ENCODE measurements at places on chromosomes 12 and 14. TPM values are rescaled to one million over a fixed set of nuclear protein-coding genes. Genes with fewer than 3 reads are reported as not detected.

- peak; percentile 100 for DNase-seq
Measured at GRCh38 chr12:99067171-99067785, 422.2 kb downstream of the APAF1 start.

Gene NYNRIN
- total RNA-seq, result 19.7 TPM

Gene ATF1
- total RNA-seq, result 31.8 TPM

Gene DGKA
- total RNA-seq, result 9.7 TPM

DNA sequence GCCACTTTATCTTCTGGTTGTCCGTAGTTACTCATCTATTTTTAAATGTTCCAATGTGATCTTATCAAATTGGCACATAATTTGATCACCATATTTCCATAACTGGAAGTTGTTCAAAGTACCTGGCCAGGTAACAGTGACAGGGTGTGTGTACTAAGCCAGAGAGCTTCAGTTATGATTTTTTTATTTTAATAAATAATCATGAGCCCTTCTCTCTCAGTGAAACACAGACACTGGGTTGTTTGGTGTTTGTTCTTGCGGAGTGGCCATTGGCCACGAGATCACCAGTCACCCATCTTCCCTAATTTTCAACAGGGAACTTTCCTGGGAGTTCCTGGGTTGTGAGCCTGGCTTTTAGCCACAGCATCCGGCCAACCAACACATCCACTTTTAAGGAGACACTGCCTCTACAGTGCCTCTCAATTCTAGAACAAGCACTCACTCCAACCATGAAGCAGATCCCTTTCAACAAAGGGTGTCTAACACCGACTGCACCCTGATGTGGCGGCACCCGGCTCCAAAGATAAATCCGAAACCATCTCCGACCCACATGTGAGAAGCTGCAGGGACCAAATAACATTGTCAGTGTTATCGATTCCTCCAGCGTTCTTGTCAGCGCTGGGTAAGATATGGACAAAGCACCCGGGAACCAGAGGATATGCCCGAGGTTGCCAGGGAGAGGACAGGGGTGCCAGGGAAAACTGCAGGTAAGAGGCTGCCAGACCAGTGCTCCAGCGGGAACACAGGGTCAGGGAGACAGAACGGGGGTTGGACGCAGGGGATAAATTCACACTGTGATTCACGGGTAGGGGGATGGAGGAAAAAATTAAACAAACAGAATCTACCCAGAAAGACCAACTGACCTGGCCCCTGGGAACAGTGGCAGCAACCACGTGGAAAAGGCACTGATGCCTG lies 49.9 kb downstream of the FOXN3 start:
- peak; percentile 70 for DNase-seq

DNA sequence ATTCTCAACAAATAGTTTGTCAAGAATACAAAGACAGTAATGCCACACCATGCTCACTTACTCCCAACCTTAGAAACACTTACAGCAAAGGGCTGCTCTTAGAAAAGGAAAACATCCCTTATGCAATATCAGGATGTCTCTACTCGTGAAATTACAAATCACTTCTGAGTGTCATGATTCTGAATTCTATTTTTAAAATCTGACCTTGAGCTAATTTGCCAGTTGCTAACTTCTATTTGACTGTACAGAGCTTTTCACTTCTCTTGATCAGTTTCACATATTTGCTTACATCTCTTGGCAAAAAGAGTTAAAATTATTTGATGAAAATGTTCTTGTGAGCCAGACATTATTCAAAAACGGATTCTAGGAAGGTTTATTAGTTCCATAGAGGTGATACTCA lies 136.7 kb upstream of the SLC35F4 start:
- DNase-seq, result no peak

Gene KRT8
- 3,912 TPM for total RNA-seq

DNA sequence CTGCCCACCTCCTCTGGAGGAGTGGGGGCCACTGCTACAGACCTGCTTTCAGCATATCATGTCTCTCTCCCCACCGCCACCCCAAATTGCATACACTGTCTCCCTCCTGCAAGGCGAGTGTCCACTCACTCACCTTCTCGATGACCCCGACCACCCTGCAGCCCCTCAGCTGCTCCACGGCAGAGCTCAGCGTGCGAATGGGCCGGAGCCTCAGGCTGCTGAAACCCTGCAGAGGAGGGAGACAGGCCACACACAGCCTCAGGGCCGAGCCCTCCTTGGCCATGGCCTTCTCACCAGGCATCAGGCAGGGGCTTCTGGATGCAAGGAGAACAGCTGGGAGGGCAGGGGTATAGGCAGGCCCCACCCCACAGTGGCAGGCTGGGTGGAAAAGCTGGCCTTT lies 4.7 kb downstream of the RPS6KL1 start:
- no peak for DNase-seq

Measured in G401 (cell line).